ENCODE measurements at places on chromosomes 3 and 15. TPM values are rescaled to one million over a fixed set of nuclear protein-coding genes. Genes with fewer than 3 reads are reported as not detected.

The CGNL1 gene
- total RNA-seq = 2.3 TPM

The PLD1 gene
- total RNA-seq = 7.5 TPM

GRCh38 chr3:177711637-177712036 is 514.4 kb upstream of the TBL1XR1 start:
- no peak for DNase-seq

DNA sequence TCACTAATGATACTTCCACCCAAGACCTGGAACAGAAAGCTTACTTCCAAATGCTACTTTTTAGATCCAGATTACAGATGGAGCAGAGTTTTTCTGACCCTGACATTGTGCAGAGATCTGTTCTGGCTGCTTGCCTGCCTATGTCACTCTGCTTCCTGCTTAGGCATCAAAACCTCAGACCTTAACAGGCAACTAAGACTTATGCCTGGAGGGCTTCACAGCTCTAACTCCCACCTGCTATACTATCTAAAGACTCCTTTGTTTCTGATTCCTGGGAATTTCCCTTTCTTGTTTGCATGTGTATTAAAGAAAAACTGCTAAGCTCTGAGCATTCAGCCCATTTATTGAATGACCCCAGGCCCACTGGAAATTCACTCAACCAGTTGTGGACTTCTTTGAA is 157.4 kb upstream of the NPHP3 start:
- DNase-seq = no peak

- DNase-seq = no peak
Observed at GRCh38 chr3:57779666-57780065, 23.6 kb downstream of the SLMAP start.

- DNase-seq = no peak
Observed at GRCh38 chr3:72744330-72744729, 103.9 kb downstream of the SHQ1 start.

GRCh38 chr3:94440767-94441493 is 378.1 kb downstream of the NSUN3 start:
- DNase-seq = peak; percentile 83
